ENCODE measurements at places on chromosomes 16 and 17. TPM values are rescaled to one million over a fixed set of nuclear protein-coding genes. Genes with fewer than 3 reads are reported as not detected.

DNA sequence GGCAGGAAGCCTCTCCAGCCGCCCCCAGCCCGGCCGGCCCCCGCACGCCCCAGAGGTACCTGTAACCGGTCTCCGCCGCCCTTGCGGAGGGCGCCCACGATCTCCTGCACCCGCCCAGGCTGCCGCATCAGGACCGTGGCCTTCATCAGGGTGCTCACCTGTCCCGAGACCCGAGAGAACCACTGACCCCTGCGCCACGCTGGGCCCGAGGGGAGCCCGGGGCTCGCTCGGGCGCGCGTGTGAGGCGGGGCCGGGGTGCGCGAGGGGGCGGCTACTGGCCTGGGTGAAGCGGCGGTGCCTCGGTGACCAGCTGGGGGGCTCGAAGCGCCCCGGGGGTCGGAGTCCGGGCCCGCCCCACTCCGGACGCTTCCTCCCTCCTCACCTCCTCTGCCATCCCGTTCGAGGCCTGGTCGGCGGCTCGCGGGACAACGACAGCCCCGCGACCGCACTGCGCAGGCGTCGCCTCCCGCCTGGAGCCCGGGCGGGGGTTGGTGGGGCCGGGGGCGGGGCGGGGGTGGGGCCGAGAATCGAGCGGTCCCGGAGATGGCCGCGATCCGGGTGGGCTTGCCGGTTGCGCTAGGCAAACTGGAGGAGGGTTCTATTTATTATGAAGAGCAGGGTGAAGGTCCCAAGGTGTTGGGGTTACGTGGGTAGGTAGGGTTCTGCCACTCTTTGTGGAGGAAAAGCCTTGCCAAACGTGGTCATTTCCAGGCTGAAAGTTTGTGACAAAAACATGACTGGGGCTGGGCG, at the start of gene NT5C3B:
Gene NT5C3B (minus strand): TSS at position 433 of the 750 bp plus-strand sequence. CDS start 39 bp downstream, at position 394.
- peak; percentile 67 for DNase-seq

The KRT36 gene
- total RNA-seq = not detected

DNA sequence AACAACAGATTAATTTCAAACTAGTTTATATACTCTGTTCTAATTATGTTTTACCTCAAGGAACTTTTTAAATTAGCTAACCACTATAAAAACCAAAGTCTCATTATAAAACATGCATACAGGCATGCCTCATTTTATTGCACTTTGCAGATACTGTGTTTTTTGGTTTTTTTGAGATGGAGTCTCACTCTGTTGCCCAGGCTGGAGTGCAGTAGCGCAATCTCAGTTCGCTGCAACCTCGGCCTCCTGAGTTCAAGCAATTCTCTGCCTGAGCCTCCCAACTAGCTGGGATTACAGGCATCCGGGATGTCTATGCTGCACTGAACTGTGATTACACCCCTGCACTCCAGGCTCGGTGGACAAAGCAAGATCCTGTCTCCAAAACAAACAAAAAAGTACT, 8.8 kb upstream of the JPT1 start:
- DNase-seq = no peak

- peak; percentile 74 for DNase-seq
Observed at GRCh38 chr17:42067371-42068091, 17.1 kb upstream of the C17orf113 start.

DNA sequence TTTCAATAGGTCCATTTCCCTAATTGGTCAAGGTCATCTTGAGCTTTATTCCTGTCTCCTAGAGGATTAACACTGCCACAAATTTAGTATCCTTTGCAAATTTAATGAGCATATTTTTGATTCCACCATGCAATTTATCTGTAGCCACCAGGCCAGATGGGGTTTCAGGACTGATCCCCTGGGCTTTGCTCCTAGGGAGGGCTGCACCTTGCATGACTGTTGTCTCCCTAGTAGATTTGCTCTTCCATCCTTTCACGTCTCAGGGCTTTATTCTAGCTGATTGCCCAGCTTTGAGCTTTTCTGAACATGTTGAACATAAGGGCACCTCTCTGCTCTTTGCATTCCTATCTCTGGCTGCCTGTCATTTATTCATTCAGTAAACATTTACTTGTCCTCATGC, 7.7 kb upstream of the KCNH6 start:
- DNase-seq = no peak

- no peak for DNase-seq
Observed at GRCh38 chr16:67245186-67245585, 2.1 kb downstream of the FHOD1 start.

DNA sequence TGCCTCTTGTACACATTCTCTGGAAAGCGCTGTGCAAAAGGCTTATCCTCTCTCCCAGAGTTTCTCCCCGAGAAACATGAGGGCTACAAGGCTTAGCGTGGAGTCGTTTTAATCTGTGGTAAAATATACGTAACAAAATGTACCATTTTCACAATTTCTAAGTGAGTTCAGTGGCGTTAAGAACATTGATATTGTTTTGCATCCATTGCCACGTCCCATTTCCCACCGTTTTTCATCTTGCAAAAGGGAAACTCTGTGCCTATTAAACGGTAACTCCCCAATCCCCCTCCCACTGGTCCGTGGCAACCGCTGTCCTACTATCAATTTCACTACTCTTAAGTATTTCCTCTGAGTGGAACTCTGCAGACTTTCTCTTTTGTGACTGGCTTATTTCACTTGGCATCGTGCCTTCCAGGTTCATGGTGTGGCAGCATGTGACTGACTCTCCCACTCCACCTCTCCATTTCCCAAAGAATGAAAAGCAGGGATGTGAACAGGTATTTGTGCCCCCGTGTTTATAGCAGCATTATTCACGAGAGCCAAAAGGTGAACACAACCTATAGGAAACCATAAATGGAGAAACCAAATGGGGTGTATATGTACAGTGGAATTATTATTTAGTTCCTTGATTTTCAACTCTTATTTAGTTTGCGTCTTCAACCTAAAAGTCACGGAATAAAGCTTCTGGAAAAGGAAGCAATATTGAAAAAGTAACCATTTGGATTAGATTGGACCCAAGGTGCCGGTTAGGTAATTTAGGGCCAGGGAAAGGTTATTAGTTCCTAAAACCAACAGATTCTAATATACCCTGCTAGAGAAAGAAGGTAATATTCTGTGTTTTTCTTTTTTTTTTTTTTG, 1.1 kb upstream of the USP32 start:
- peak; percentile 84 for DNase-seq

The CCL11 gene
- 2.8 TPM for total RNA-seq

DNA sequence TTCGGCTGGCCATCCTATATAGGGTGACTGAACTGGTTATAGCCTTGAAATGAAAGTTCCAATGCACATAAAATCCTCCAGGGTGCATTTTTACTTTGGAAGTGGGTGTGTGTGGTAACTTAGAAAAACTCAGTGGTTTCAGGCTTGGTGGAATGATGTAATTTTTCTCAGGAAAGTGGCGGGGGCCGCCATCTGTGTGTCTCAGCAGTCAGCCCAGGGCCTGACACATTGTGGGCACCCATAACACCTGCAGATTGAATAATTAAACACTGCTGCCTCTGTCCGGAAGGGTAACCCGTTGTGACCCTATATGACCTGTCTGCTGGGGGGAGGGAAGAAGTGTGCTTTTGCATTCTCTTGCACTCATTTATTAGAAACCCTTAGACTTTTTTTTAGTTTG, 2.2 kb upstream of the PDP2 start:
- DNase-seq = no peak

- DNase-seq = no peak
Observed at GRCh38 chr17:67053438-67054000, 9.2 kb downstream of the CACNG1 start.

The ZNF688 gene
- total RNA-seq = 18.7 TPM
